ENCODE measurements at places on chromosomes 11 and 22.

DNA sequence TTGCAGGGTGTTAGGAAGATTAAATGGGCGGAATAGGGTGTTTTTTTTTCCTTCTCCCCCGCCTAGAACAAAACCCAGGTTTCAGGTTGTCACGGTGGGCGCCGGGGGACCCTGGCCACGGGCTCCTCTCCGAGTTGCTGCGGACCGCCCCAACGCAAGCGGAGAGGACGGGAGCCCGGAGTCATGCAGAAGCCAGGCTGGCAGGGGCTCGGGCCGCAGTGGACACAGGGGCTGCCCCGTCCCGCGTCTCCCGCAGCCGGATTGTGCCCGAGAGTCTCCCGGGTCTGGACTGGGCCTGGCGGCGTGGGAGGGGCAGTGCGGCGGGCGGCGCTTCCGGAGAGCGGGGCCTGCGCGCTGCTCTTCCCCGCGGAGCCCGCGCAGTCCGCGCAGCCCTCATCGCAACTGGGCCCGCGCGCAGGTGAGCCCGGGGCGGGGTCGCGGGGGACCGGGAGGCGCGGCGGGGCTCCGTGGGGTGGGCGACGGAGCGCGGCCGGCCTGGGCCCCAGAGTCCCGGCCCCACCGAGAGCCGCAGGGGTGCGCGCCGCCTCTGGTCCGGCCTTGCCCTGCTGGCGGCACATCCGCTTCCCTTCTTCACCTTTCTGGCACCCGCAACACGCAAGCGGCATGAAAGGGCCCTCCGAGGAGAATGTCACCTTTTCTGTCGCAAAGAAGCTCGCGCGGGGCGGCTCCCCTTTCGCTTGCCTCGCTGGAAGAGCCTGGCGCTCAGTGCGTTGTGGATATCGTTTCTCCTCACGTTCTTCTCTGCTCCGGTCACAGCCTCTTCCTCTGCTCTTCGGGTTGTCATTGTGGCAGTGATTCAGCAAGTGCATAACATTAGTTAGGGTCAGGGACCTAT lies at the start of gene TIRAP:
TSS of gene TIRAP (plus strand) at position 358 of the 856 bp plus-strand sequence. CDS start 7,802 bp downstream, outside the sequence.
- peak; percentile 67 for DNase-seq

DNA sequence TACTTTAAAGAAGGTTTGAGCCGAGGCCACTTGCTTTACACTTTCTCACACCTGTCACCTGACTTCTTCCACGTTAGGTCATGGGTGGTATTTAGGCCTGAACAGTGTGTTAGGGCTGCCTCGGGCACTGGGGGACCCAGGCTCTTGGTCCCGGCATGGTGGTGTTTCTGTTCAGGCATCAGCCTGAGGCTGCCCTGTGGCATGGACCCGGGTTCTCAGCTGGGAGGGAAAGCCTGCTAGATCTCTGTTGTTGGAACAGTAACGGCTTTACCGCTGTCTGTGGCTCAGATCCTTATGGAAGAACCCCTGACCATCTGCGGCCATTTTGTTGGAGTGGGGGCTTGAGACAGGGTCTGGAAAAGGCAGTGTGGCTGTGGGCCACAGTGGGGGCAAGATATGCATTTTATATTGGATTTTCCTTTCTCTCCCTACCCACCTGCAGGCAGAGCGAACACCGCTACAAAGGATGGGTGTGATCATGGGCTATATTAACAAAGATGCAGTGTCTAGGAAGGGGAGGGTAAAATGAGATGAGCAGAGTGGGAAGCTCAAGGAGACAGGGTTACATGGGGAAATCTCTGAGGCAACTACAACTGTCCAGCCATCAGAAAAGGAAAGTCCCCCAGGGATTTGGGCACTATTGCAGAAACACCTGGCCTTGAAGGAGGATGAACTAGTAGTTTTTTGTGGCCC lies 1.6 kb upstream of the KCNJ11 start:
- no peak for DNase-seq

DNA sequence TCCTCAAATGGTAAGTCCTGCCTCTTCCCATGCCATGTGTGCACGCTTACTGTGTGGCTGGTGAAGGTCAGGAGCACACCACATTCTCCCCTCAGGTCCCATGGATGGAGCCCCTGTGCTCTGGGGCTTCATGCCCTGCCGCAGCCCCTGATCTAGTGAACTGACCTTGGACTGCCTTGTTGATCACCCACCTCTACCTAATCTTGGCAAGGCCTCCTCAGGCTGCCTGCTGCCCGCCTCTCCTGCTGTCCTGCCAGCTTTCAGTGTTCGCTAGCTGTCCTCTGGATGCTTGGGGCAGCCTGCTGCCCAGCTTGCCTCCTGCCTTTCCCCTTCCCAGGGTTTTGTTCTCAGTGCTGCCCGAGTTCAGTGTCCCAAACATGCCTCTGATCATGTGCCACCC lies 38.1 kb downstream of the CABIN1 start:
- no peak for DNase-seq

- DNase-seq: no peak
Observed at GRCh38 chr22:35835267-35835997, 117.8 kb downstream of the APOL5 start.

DNA sequence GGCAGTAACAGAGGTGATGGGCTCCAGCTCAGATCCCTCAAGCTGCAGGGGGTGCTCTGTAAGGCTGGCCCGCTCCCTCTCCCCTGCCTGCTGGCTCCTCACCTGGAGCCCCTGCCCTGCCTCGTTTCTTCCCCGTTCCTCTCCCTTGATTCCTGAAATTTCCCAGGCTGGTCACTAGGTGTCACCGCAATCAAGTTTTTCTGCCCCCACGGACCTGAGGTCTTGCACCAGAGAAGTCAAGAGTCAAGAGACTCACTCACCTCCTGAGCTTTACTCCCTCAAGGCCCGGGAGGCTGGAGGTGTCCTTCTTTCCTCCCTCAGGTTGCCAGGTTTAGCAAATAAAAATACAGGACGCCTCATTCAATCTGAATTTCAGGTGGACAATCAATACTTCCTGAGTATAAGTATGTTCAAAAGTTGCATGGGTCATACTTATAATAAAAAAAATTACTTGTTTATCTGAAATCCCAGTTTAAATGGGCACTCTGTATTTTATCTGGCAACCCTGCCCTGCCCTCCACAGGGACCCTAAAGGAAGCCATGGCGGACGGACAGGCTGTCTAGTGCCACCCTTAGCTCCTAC lies 69.2 kb downstream of the SCUBE1 start:
- peak; percentile 78 for DNase-seq

- no peak for DNase-seq
Observed at GRCh38 chr11:58625826-58626460, 3.5 kb downstream of the CNTF start.

All from HEK293T (cell line).